ENCODE measurements at places on chromosomes 11 and 22.

GRCh38 chr11:119742263-119742861, 13.4 kb upstream of the NECTIN1 start:
- DNase-seq: peak; percentile 47

DNA sequence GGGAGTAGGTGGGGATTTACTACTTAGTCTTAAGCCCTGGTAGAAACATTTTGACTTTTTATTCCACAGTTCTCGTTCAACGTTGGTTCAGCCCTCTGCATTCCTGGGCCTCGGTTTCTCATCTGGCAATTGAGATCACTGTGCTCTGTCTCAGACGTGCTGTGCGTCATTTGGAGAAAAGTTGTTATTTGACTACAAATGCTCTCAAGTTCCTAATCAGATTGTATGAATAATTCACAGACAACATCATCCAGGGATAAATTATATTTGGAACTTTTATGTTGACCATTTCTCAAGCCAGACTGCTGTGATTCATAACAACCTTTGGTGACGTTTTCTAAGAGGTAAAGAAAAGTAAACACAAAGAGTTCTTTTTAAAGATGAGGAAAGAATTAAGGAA, 69.2 kb downstream of the BLID start:
- DNase-seq: no peak

GRCh38 chr11:59574932-59575502, 40.6 kb downstream of the OSBP start:
- no peak for DNase-seq

GRCh38 chr11:75351791-75352587, 528 bp upstream of the ARRB1 start:
- DNase-seq: peak; percentile 98

GRCh38 chr11:134118006-134118405, 49.1 kb downstream of the JAM3 start:
- DNase-seq: no peak

GRCh38 chr11:120932305-120932915, 91.5 kb upstream of the TBCEL start:
- DNase-seq: no peak

DNA sequence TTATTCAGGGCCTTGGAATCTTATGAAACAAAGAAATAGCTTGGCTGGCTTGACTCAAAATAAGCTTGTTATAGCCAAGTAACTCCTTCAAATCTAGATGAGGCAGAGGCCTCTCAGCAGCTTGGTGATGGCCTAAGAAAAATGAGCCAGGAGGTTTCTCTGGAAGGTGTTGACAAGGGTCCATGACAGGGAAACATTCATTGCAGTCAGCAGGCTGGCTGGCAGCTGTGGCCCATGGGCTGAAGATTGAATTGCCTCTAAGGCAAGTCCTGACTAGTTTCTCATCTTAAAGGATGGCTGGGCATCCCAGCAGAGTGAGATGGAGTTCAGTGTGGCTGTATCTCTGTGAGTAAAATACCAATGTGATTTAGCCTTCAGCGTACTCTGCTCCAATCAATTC, 441.0 kb downstream of the NELL1 start:
- DNase-seq: no peak

- DNase-seq: no peak
Measured at GRCh38 chr22:39251762-39252460, 7.1 kb upstream of the PDGFB start.

DNA sequence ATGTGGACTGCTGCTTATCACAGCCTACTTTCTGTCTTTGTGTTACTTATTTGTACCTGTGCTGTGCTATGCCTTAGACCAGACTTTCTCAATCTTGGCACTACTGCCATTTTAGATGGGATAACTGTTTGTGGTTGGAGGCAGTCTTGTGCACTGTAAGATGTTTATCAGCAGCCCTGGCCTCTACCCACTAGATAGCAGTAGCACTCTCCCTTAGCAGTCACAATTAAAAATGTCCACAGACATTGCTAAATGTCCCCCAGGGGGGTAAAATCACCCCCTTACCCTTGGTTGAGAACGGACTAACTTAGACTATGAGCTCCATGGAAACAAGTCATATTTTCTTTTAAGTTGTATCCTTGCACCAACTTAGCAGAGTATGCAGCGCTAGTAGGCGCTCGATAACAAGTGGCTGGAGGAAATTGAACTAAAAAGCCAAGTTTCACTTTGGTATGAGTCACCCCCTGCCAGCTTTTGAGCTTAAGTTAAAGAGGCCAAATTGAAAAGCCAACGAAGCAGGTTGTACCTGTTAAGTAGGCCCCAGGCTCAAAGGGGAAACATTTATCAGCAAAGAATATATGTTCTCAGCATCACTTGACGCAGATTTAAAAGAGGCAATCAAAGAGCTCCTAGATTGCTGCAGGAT, 304.8 kb upstream of the SORL1-AS1 start:
- no peak for DNase-seq

DNA sequence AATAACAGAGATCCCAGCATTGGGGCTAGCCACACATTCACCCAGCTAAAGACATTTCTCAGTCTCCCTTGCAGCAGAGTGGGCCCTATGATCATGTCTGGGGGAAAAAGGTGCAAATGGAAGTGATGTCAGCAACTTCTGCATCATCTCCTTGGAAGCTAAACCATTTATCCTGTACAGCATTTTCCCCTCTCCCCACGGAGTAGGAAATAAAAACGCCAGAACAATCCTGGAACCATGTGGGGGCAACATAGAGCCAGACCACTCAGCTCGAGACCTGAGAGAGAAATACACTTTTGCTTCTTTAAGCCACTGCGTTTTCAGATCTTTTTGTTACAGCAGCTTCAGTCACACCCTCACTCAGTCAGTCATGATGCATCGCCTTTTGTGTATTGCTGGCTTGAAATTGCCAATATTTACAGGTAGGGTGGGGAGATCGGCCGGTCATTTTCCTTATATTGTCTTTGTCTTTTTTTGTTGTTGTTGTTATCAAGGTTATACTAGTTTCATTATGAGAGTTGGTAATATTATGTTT, 9.1 kb upstream of the RAC2 start:
- DNase-seq: no peak

DNA sequence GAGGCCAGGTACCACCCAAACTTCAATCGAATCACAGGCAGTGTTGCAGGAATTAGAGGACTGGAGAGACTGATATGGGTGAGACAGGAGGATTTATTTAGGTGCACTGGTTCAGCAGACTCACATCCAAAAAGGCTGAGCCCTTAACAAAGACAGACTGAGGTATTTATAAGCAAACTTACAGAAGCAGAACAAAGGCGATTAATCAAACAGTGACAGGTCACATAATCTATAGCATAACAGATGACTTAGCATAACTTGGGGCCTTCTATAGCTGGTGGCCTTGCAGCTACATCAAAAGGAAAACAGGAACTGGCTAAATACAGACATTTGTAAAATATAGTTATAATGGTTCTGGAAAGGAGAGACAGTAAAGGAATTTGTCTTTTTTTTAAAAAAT, 2.1 kb downstream of the APOBEC3B start:
- DNase-seq: no peak

GRCh38 chr11:104061853-104062521, 25.5 kb downstream of the DDI1 start:
- no peak for DNase-seq

DNA sequence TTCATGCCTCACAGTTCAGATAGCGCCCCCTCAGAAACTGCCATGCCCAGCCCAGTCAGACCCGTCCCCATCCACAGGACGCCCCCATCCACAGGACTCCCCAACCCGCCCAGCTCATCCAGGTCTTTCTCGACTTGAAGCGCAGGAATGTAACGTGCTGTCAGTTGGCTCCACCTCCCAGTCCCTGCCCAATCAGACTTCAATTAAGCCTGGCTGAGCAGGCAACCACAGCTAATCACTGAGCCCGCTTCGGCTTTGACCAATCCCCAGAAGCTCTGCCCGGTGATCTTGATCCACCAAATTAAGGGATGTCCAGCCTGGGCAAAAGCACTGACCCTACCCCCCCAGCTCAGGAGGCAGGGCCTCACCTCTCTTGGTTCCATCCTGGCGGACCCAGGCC, 10.5 kb upstream of the MFNG start:
- DNase-seq: no peak

DNA sequence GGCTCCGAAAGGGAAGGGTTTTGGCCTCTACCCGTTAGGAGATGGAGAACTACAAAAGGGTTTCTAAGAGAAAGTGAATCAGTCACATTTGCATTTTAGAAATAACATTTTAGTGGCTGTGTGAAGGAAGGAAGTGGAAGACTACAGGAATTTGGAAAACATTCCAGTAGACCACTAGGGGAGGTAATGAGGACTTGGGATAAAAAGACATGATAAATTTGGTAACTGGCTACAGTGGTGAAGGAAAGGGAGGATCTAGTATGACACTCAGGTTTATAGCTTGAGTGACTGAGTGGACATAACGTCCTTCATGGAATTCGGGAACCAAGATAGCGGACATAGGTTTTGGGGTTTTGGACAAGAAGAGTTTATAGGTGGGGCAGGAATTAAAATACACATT, 7.0 kb upstream of the RRM1 start:
- no peak for DNase-seq

Measured in NB4 (cell line).